ENCODE measurements at places on chromosomes 4 and X.
A peak's percentile ranks its signal among the peaks of the same experiment; 100 is the strongest.

DNA sequence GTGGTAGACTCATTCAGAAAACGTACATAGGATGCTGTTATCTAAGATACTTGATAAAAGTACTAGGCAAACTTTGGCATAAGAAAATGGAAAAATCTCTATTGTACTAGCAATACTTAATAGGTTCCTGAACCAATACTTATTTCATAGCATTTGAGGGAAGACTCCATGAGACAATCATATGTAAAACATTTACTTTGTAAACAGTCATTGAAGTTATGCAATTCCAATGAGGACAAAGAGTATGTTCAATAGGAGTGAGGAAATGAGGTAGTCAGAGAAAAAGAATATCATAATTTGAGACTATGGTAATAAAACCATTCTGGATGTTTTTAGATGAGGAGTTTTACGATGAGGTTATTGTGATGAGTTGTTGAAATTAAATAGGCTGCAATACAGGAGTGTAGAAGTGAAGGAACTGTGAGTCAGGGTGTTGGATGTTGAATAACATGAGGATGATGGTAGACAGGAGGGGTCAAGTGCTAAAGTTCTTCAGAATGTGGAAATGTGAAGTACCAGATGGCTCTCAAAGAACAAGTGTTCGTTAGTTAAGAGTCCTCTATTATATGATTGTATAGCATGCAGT is 397.9 kb downstream of the PPP3CA start:
- DNase-seq = no peak

DNA sequence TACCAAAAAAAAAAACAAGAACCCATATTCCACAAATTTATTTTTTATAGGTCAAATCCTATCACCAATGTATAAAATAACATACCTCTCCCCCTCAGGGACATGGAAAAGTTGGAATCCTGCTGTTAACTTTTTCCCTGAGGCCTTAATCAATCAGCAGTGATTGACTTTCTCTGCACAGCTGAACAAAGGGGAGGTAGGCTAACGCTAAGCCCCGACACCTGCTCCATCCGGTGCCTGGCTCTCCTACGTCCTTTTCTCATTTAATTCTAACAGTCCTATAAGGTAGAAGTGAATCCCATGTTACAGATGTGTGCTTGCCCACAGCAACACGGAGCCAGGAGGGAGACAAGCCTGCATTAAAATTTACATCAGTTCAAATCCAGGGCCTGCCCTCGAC is 2.8 kb downstream of the CENPU start:
- DNase-seq = no peak

- DNase-seq = no peak
Observed at GRCh38 chr4:127771535-127772275, 10.4 kb upstream of the HSPA4L start.

DNA sequence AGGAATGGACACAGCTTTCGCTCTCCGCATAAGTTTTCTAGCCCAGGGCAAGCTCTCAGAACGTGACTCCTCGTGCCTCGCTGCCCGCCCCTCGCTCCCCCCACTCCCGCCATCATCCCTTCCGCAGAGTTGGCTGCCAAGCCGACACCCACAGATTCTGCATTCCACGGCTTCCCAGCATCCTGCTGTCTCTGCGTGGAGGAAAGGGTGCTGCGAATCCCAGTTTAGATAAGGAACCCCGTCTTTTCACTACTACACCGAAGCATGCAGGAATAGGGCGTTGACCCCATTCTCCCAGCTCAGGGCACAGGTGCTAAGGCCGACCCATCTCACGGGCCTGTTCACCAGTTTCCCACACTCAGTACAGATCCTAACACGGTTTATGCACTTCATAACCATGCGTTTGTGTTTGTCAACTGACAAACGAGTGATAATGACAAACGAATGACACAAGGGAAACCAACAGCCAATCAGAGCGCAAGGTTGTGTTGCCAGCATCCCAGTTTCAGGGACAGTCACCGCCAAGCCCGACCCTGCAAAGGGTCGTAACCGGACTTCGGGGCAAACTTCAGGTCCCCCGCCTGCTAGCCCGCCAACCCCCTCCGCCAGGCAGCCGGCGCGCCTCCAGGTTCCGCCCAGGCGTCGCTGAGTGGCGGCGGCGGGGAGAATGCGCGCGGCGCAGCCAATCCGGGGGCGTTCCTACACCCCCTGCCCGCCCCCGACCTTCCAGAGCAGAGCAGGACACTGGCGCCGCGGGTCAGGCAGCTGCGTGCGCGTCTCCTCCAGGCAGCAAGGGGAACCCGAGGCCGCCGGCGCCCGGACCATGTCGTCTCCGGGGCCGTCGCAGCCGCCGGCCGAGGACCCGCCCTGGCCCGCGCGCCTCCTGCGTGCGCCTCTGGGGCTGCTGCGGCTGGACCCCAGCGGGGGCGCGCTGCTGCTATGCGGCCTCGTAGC is at the start of gene CYP2U1:
TSS of gene CYP2U1 (plus strand) at position 729 of the 954 bp plus-strand sequence. CDS start at position 824, 95 bp downstream.
- no peak for DNase-seq

DNA sequence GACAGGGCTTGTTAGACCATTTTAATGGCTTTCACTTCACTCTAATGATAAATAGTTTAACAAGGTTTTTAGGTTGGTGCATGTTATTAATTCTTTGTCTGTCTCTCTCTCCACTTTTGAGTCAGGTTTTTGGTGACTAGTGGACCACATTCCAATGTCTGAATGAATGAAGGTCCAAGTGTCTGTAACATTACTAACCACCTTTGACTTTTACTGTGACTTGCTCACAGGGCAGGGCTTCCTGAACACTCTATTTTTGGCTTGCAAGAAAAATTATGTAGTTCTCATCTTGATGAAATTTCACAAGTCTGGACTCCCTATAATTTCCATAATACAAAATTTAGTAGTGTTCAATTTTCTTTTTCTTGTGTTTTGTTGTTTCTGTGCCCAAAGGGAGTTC is 78.9 kb upstream of the BMPR1B start:
- no peak for DNase-seq

- no peak for DNase-seq
Observed at GRCh38 chrX:94288325-94288724, 614.3 kb downstream of the FAM133A start.

DNA sequence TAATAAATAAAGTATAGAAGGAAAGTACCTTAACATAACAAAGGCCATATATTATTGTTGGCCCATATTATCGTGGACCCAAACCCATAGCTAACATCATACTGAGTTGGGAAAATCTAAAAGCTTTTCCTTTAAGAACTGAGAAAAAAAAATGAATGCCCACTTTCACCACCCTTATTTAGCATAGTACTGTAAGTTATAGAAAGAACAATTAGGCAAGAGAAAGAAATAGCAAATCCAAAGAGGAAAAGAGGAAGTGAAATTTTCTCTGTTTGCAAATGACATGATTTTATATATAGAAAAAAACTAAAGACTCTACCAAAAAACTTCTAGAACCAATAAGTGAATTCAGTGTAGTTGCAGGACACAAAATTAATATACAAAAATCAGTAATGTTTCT is 1854.6 kb downstream of the PCDH7 start:
- no peak for DNase-seq

- DNase-seq = no peak
Observed at GRCh38 chr4:129328162-129328561, 232.2 kb downstream of the C4orf33 start.

GRCh38 chr4:158074851-158075250 is 98.0 kb downstream of the GASK1B start:
- no peak for DNase-seq

DNA sequence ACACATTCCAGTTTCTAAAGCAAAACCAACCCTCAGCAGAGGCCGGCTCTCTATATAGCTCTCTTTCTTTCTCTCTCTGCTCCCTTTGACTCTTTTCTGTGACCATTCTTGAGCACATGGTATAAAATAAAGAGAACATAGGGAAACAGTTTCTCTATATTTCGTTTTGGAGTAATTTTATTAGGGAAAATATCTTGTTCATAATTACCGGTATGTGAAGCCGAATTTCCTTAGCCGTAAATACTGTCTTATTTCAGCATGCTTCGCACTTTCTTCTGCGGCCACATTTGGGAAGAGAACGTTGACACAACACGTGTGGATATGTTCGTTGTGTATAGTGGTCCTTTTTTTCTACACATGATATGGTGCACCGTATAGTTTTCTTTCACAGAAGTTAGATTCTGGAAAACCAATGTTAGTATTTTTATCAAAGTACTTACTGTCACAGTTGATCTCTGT is 4.9 kb upstream of the LEF1 start:
- no peak for DNase-seq

DNA sequence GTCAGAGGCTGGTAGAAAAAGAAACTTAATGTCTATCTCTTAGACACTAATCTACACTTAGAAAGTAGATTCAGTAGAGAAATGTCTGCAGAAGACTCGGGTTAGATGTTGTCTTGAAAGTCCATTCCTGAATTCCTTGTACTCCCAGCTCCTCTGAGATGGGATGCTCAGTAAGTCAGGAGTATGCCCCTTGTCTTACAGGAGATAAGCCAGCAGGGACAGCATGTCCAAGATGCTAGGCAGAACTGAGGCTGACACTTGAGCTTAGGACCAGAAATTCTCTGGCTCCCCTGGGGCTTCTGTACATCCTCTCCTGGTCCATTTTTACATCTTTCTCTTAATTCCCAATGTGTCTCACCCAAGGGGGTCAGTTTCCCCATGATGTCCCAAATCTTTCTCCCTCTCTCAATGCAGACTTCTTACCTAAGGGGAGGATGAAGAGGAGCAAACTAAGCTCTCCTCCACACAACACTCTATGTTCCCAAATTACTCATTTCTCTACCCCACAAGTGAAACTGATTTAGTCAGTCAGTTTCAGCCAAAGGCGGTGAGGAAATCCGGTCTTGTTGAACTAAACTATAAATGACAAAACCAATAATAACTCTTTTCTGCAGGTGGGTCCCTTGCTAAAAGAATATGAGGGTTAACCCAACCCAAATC is 558.2 kb upstream of the DIPK2B start:
- no peak for DNase-seq

GRCh38 chr4:180751009-180751408 is 1492.2 kb upstream of the TENM3 start:
- no peak for DNase-seq

DNA sequence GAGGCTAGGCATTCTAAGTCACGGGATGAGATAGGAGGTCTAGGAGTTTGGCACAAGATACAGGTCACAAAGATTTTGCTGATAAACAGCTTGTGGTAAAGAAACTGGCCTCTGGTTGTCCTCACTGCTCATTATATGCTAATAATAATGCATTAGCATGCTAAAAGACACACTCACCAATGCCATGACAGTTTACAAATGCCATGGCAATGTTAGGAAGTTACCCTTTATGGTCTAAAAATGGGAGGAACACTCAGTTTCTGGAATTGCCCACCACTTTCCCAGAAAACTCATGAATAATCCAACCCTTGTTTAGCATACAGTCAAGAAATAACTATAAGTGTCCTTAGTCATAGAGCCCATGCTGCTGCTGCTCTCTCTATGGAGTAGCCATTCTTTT is 286.9 kb downstream of the ZNF674 start:
- DNase-seq = no peak

- DNase-seq = no peak
Observed at GRCh38 chr4:138672393-138672976, 343.1 kb upstream of the NOCT start.

GRCh38 chr4:10664408-10664807 is 20.2 kb downstream of the CLNK start:
- DNase-seq = peak; percentile 12
